Spinal cord (tissue), 10 donors: ENCODE measurements at places on chromosomes 4 and X. TPM values are rescaled to one million over a fixed set of nuclear protein-coding genes. Genes with fewer than 3 reads are reported as not detected.
A peak's percentile ranks its signal among the peaks of the same experiment; 100 is the strongest.

- H3K4me3 ChIP-seq, result no peak overlapping the region
- H3K36me3 ChIP-seq, result no peaks in the 10 kb centered on the region
- no peak for DNase-seq
- H3K27me3 ChIP-seq, result no peaks in the 10 kb centered on the region
- H3K27ac ChIP-seq, result peak overlapping the region; percentile 84
Observed at GRCh38 chr4:184255361-184255760, 37.7 kb upstream of the ENPP6 start.

DNA sequence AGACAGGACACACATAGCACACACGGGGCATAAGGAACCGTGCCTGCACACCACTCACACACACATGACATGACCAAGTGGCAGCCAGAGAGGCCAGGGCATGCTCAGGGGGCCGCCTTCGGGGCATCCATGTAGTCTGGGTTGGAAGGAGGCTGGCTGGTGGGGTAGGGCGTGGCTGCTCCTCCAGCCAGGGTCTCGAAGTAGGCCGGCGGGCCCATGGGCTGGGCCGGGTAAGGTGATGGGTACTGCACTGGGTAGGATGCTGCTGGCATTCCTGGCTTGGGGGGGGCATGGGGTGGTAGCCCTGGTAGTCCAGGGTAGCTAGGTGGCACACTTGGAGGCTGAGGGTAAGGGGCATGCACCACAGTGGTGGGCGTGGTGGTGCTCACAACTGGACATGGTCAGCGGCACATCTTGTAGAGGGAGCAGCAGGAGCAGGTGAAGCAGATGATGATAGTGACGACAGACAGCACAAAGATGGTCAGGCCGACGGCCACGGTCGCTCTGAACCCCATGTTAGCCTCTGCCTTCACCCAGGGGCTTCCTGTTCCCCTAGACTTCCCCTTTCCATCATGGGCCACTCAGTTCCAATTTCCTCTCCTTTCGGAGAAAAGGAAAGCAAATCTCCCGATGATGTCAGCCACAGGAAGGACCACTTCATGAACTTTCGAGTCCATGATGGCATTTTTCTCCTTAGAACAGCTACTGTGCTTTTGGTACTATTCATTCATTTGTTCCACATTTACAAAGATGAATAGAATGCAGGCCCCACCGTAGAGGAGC is 10.9 kb upstream of the DDX3X start:
- no peak overlapping the region for H3K4me3 ChIP-seq
- peaks cover 17% of the 10 kb centered on the region for H3K27me3 ChIP-seq
- H3K4me1 ChIP-seq, result no peaks in the 10 kb centered on the region
- no peak overlapping the region for H3K27ac ChIP-seq
- H3K36me3 ChIP-seq, result no peaks in the 10 kb centered on the region

- H3K4me3 ChIP-seq, result peak overlapping the region; percentile 99
- peak overlapping the region; percentile 96 for H3K27ac ChIP-seq
- no peak for DNase-seq
Observed at GRCh38 chr4:125317525-125317877, 2.7 kb downstream of the FAT4 start.

DNA sequence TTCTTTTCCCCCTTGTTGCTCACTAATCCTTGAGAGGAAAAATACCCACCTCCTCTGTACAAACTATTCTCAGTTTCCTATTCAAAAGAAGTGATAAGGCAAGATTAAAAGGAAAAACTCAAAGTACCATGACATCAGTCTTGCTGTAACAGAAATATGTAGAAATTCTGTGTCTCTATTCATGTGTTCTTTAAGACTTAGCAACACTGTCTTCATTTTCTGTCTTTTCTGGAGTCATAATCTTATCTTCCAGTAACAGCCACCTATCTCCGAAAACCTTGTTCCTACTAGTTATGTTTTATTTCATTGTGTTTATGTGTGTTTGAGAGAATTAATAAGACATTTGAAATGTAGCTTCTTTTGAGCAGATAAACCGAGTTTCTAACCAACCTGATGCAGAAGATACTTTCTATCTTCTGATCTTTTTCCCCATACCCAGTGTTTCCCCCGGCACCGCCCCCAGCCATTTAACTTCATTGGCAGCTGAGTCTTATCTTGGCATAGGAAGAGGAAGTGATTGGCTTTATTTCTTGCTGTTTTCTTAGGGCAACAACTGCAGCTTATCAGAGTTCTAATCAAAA is 8.0 kb downstream of the FAM241A start:
- H3K36me3 ChIP-seq, result no peaks in the 10 kb centered on the region
- no peak overlapping the region for H3K27ac ChIP-seq
- DNase-seq, result no peak
- H3K27me3 ChIP-seq, result no peaks in the 10 kb centered on the region
- H3K4me1 ChIP-seq, result no peaks in the 10 kb centered on the region
- H3K4me3 ChIP-seq, result no peak overlapping the region

- no peaks in the 10 kb centered on the region for H3K4me1 ChIP-seq
- H3K4me3 ChIP-seq, result no peak overlapping the region
- H3K27me3 ChIP-seq, result no peaks in the 10 kb centered on the region
- DNase-seq, result no peak
Observed at GRCh38 chr4:18012134-18012806, 9.3 kb downstream of the LCORL start.

The PDE5A gene
- 73.6 TPM for total RNA-seq

The GAGE12J gene
- not detected for total RNA-seq

The TCP11X2 gene
- 0.40 TPM for total RNA-seq

The F9 gene
- not detected for total RNA-seq

The SULT1B1 gene
- 3.6 TPM for total RNA-seq

The DUX4 gene
- not detected for total RNA-seq

The JAKMIP1 gene
- total RNA-seq, result 8.2 TPM

The ADAM29 gene
- 1.4 TPM for total RNA-seq

The SLC25A6 gene
- 85.8 TPM for total RNA-seq

The ALPK1 gene
- total RNA-seq, result 15.2 TPM
